ENCODE measurements at places on chromosomes 11 and 22. TPM values are rescaled to one million over a fixed set of nuclear protein-coding genes. Genes with fewer than 3 reads are reported as not detected.

- no peak for DNase-seq
These were observed 19.6 kb downstream of the KCTD21 start for GRCh38 chr11:78168539-78169477.

PYGM gene
- total RNA-seq: 0.95 TPM

IFITM10 gene
- total RNA-seq: 1.4 TPM

DNA sequence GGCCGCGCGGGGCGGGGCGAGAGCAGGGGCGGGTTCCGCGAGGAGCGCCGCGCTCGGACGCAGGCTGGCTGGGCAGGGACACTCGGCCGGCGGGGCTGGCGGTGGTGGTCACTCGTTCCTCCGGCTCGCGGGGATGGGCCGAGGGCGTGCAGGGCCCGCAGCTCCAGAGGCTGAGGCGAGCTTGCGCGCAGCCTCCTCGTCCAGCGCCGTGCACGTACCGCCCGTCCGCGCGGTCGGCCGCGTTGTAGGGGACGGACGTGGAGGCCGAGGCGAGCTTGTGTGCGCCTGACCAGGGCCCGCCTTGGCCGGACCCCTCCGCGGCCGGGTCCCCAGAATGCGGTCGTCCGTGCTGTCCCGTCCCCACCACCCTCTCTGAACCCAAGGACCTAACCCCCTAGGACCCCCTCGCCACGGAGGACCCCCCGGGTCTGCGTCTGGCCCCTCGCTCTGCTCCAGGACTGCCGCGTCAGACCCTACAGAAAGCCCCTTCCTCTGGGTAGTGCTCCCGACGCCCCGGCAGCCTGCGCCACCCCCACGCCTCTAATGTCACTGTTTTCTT lies 569 bp upstream of the YPEL1 start:
- no peak for DNase-seq

- DNase-seq: no peak
These were observed 243.4 kb upstream of the DDI1 start for GRCh38 chr11:103792981-103793468.
